Stimulated activated CD8-positive, alpha-beta memory T cell treated with anti-CD3 and anti-CD28 coated beads, Interleukin-4, amount 100 ng/mL, for 1 hour (primary cell): ENCODE measurements at places on chromosomes 12 and 14.

DNA sequence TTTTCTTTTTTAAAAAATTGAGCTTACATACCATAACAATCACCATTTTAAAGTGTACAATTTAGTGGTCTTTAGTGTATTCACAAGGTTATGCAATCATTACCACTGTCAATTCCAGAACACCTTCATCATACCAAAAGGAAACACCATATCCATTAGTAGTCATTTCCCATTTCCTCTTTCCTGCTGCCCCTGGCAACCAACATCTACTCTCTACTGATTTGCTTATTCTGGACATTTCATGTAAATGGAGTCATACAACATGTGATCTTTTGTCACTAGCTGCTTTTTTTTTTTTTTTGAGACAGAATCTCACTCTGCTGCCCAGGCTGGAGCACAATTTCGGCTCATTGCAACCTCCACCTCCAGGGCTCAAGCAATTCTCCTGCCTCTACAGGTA lies 66.8 kb upstream of the CFL2 start:
- no peak for DNase-seq

- DNase-seq: no peak
Observed at GRCh38 chr14:86299994-86300393, 770.0 kb downstream of the FLRT2 start.

DNA sequence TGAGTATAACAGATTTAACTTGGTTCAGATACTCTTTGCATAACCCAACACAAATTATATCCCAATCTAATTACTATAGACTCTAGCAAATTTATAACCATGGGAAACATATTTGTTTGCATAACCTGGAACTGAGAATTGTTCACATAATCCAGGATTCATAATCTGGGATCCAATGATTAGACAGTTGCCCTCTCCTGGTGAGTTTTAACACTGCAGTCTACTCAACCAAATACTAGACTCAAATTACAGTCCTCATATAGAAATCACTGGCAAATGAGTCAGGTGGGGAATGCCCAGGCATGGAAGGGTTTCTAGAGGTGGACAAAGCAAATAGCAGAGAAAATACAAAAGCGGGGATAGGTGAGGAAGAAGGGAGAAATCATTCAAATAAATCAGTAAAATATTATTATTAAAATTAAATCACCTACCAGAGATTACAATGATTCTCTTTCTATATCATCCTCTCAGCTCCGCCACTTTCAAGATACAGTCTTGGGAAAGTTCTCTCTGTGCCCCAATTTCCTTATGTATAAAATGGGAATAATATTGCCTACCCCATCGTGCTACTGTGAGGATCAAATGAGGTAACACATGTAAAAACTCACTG lies 9.4 kb downstream of the GCH1 start:
- no peak for DNase-seq

GRCh38 chr12:115008929-115009328 lies 325.0 kb upstream of the TBX3 start:
- no peak for DNase-seq

- no peak for DNase-seq
Observed at GRCh38 chr12:50218386-50218785, 51.2 kb upstream of the CERS5 start.
